Mesothelial cell of epicardium (in vitro differentiated cells): ENCODE measurements at places on chromosomes 1 and 21.

- DNase-seq: no peak
Measured at GRCh38 chr1:55472784-55473183, 257.6 kb upstream of the USP24 start.

GRCh38 chr1:100769906-100770646 is 50.5 kb downstream of the VCAM1 start:
- DNase-seq: no peak

- DNase-seq: no peak
Measured at GRCh38 chr1:12458571-12458970, 159.4 kb downstream of the DHRS3 start.

GRCh38 chr1:90724926-90725656 is 8.0 kb upstream of the BARHL2 start:
- DNase-seq: no peak

- DNase-seq: no peak
Measured at GRCh38 chr1:53069663-53070327, 7.8 kb downstream of the PODN start.

- no peak for DNase-seq
Measured at GRCh38 chr1:219465212-219466093, 147.5 kb downstream of the ZC3H11B start.

DNA sequence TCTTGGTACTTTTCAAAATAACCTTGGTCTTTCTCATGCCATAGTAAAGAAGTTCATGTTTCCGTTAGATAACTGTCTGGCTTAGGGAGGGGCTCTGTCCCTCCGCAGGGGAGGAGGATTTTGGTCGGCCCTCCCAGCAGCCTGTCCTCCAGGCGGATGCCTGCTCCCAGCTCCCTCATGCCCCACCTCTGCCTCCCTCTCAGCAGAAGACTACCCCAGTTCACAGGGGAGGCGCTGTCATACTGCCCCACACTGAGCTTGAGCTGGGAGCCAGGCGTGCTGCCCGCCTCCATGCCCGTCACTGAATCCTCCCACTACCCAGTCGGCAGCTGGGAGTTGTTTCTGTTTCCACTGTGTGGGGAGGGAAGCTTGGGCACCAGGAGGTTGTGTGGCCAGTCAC is 127.3 kb downstream of the CAMTA1 start:
- no peak for DNase-seq

- DNase-seq: no peak
Measured at GRCh38 chr1:246138781-246139180, 368.3 kb downstream of the SMYD3 start.

DNA sequence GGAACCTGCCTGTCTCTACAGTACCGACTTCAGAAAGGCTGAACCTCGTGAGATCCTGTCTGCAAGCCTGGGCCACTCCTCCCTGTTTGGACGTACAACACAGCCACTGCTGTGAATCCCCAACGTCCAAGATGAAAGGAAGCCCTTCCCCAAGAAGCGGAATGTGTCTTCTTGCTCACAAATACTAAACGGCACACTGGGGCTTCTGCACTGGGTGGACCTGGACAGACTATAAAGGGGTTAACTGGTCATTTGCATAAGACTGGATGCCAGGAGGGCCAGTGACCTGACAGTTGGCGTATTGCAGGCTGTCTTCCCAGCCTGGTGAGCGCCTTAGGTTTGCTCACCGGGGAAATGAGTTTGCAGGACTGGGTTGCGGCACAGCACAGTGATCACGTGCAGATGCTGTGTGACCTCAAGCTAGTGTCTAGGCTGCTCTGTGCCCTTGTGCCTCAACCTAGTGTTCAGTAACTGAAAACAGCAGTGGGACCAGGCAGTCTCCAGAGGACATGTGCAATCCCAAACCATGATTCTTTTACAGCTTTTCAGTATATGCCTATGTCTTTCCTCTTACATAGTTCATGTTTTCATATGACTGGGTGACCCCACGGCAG is 19.5 kb upstream of the AJAP1 start:
- DNase-seq: no peak

DNA sequence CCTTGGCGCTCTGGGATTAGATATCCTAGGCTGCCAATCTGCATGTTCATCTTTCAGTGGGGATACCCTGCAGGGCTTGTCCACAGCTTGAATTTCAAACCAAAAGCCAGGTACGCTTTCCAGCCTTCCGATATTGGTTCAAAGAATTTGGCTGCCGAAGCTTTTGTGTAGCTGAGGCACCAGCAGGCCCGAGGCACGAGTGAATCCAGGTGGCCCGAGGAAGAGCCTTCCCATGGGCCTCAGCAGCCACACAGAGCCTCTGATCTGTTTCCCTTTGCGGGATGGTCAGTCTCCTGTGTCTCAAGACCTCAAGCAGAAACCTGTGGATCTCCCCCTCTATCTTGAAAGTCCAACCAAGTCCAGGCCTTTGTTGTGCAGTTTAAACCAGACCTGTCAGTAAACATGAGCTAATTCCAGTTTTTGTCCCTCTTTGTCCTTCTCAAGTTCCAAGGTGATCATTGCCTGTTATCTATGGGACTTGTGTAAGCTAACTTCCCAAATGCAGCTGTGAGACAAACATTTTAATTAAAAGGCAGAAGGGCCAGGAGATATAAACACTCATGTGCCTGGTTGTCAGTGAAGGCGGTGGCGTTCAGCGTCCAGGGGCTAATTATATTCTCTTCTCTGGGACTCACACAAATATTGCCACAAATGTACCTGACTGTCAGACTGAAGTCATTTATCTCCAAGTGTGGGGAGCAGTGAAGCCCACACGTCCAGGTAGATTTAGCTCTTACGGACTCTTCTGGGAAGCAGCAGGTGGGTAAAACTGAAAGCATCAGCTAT is 30.6 kb downstream of the VANGL1 start:
- DNase-seq: no peak

DNA sequence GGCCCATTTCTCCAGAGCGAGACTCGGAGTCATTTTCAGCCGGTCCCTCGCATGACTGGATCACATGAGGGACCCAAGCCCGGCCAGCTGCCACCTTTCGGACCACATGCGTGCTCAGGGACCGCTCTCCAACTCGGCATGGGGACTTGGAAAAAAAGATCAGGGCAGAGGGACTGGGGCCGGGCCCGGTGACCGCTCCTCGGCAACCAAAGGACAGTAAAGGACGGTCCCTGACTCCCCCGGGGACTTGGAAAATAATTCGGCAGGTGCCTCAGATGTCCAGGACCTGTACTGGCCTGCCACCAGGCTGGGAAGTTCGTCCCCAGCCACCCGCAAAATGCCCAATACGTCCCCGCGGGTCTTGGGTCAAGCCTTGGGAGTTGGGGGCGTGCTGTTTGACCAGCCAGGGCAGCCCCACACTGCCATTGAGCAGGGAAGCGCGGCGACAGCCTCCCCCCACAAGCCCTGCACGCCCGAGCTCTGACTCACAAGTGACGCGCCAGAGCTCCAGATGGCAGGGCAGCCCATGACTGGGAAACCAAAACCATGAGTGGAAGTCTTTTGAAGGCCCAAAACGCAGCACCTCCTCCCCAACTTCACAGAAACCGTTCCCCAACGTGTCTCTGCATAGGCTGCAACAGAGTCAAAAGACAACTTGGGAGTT is 134.5 kb downstream of the LIPI start:
- DNase-seq: no peak

- no peak for DNase-seq
Measured at GRCh38 chr1:86887479-86888162, 26.3 kb downstream of the SELENOF start.

DNA sequence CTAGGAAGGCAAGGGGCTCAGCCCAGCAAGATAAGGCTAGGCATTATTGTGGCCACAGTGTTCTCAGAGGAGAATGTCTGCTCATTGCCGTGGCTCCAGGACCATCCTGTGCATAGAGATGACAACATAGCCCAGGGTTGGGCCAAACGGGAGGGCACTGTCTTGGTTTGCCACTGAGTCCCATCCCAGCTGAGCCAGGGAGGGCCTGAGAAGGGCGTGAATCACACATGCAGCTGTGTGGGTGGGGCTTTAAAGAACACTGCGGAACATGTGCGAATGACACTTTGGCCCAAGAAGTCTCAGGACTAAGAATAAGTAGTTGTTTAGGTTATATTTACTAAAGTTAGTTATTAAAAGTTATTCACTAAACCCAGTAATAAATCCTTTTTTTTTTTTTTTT is 18.5 kb downstream of the CHAF1B start:
- no peak for DNase-seq

GRCh38 chr1:26338670-26339069 is 15.3 kb downstream of the CRYBG2 start:
- DNase-seq: no peak

DNA sequence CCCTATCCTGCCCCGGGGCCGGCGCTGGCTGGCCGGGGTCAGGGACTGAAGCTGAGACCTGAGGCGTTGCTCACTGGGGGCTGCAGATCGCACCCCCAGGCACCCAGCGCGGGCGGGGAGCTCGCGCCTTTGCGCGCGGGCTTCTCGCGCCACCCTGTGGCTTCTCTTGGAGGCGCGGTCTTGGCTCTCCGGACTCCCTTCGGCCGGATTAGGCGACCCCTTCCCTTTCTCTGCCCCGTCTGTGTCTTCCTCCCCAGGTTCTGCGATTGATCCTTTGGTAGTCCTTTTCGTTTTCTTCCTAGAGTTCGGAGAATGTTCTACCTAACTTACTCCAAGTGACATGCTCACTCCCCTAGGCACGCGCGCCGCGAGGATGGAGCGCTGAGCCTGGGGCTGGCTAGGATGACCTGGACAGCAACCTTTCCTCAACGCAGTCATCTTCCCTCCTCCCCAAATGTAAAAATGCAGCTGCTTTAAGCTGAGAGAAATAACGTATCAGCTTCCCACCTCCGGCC is 495 bp upstream of the NTRK1 start:
- DNase-seq: peak; percentile 61

GRCh38 chr1:21511579-21512522 is 2.6 kb downstream of the ALPL start:
- DNase-seq: no peak

- DNase-seq: no peak
Measured at GRCh38 chr1:62439652-62440371, 3.0 kb downstream of the USP1 start.

GRCh38 chr1:67677408-67677807 is 7.6 kb upstream of the GADD45A start:
- DNase-seq: no peak

- no peak for DNase-seq
Measured at GRCh38 chr1:11273595-11274234, 717 bp downstream of the UBIAD1 start.

- no peak for DNase-seq
Measured at GRCh38 chr1:182493063-182493462, 43.1 kb downstream of the RGSL1 start.

GRCh38 chr21:46456750-46457149 is 1.9 kb upstream of the DIP2A start:
- DNase-seq: no peak

DNA sequence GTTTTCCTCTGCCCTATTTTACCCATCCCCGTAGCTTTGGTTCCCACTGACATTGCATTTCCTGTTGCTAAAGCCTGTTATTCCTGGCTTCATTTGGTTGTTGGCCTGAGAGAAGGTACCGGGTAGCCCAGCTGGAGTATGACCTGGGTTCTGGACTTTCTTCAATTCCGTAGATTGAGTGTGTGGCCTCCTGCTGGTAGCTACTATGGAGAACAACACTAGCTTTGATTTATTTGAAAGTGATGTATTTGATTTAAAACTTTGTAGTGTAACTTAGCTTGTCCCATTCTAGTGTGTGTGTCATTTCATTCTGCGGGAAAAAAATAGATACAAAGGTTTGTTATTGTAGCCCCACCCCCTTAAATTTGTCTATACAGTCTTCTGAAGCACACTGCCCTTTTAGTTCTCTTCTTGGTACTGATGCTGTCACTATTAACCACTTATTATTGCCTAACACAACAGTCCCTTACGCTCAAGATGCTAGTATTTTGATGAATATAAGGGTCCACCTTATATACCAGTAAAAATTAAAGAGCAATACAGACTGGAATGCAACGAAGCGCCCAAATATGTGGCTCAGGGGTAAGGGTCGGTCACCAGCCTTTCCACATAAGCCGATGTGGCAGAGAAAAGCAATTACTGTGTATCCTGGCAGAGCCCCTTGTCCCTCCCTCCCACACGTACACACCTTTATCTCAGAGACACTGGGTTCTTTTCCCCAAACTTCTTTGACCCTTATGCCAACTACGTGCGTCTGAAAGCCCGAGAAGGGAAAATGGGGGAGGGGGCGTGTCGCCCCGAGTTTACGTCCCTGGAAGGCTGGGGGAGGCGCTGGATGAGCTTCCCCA is 643 bp upstream of the MOV10 start:
- DNase-seq: no peak

- DNase-seq: no peak
Measured at GRCh38 chr21:41201385-41201784, 33.4 kb downstream of the BACE2 start.

GRCh38 chr1:8704866-8705506 is 112.5 kb downstream of the RERE start:
- no peak for DNase-seq

DNA sequence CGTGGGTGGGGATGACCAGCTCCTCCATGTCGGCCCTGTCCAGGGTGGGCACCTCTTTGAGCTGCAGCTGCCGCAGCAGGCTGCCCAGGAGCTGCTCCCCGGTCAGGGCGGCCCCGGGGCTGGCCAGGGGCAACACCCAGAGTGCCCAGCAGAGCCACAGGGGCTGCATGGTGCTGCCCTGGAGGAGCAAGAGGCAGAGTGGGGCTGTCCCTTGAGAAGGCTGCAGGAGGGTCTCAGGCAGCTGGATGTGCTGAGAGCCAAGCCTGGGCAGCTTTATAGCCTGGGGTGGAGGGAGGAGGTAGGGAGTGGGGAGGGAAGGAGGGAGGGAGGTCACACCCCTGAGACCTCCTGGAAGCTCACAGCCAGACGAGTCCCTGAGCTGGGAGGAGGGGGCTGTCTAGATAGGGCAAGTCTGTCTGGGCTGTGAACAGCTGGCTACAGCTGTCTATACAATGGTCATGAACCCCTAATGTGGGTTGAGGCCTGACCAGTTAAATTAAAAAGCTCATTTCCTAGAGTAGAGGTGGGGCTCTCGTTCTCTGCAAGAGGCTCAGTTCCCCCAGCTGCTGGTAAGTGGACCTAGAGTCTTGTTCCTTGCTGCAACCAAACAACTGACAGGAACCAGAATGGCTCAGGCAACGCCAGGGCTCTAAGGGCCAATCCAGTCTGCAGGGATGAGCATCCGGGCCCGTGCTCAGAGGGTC is at the start of gene LEFTY1:
Gene LEFTY1 (minus strand): TSS at position 249 of the 704 bp plus-strand sequence. CDS start 80 bp downstream, at position 169.
- no peak for DNase-seq

DNA sequence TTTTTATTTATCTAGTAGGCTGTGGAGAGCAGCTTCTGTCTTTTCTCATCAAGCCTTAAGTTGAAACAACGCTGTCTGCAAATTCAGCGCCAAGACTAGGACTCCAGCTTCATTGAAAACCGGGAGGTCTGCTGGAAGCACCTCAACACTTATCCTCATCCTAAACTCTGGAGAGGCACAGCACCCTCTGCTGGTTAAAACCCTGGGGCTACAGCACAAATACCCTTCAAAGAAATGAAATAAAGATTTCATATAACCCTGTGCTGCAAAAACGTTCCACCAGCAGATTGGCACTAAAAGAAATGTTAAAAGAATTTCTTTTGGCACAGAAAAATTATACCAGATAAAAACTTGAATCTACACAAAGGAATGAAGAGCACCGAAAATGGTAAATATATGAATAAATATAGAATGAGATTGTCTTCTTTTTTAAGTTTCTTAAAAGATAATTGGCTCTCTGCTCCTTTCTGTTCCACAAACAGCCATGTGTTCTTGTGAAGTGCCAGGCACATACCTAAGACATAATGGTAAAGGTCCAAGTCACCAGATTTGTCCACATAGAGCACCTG is 227.7 kb upstream of the SAMSN1 start:
- no peak for DNase-seq

- no peak for DNase-seq
Measured at GRCh38 chr1:199038156-199038555, 399.3 kb downstream of the PTPRC start.

GRCh38 chr1:61828805-61829204 is 86.5 kb downstream of the PATJ start:
- DNase-seq: no peak
